Head of caudate nucleus (tissue), 42 donors: ENCODE measurements at places on chromosomes 7 and 10.

- DNase-seq = no peak
These were observed 44.4 kb downstream of the TACR2 start for GRCh38 chr10:69372126-69372980.

DNA sequence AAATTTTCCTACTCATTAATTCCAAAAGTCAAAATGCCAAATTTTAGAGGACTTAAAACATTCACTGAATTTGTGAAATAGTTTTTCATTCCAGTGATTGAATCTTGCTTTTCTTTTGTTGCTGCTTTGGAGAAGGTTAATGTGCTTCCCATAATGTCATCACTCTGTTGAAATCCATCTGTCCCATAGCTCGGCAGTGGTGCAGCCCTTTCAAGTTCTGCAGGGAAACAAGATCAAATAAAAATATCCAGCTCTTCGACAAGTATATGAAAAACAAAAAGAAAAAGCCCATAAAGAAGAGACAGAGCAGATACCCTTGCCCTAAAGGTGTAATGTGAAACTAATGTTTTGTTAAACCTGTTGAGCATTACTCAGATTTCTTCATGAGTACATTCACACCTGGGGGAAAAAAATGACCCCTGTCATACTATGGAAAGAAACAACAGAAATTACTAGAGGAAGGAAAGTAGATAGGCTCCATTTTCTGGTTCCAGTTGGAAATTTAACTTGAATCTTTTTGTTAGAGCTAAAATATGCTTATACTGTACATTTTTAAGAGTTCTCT lies 35.1 kb downstream of the AGR3 start:
- no peak for DNase-seq

- DNase-seq = no peak
These were observed 95.0 kb downstream of the MKI67 start for GRCh38 chr10:128031216-128031615.

DNA sequence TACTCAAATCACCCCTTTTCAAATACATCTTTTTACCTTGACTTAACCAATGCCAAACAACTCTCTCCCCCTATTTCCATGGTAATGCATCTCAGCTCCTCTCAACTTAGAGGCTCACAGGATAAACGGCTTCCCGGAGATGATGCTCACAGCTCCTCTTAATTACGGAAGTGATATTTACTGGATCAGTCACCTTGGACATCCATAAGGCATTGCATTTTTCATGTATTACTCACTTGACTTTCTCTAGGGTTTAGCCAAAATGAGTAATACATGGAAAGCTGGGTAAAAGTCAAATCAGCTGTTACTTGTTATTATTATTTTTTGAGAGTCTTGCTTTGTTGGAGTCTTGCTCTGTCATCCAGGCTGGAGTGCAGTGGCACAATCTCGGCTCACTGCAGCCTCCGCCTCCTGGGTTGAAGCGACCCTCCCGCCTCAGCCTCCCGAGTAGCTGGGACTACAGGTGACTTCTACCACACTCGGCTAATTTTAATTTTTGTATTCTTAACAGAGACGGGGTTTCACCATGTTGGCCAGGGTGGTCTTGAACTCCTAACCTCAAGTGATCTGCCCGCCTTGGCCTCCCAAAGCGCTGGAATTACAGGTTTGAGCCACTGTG lies 73.3 kb upstream of the RHEB start:
- no peak for DNase-seq

DNA sequence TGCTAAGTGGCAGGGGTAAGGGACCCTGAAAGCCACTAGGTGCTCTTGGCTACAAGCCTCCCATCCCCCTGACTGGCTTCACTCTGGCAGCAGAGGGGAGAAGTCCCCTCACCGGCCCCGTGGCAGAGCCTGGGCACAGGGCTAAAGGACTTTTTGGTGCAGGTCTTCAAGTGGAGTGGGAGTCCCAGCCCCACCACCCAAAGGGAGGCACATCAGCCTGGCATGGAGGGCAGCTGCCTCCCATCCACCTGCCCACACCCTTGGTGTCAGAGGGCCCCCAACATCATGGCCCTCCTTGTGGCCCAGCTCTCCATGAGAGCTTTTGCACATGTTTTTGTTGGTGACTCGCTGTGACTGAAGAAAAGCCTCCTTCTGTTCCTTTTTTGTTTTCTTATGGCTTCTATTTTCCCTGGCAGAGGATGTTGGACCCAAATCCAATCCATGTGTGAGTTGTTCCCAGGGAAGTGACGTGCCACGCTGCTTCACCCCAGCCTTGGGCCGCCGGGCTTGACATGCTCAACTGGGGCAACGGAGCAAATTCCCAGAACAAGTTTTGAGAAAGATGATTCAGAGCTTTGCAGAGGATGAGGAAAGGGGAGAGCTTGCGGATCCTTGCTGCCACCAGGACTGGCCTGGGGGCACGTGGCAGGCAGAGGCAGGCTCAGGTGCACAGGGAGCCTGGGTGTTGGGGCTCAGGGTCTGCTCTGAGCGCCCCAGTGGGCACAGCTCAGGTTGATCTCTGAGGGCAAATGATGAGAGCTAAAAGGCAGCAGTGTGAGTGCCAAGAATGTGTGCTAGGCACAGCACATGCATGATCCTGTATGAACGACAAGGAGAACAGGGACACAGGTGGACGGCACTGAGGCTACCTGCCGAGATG lies 1.9 kb upstream of the AEBP1 start:
- DNase-seq = no peak

DNA sequence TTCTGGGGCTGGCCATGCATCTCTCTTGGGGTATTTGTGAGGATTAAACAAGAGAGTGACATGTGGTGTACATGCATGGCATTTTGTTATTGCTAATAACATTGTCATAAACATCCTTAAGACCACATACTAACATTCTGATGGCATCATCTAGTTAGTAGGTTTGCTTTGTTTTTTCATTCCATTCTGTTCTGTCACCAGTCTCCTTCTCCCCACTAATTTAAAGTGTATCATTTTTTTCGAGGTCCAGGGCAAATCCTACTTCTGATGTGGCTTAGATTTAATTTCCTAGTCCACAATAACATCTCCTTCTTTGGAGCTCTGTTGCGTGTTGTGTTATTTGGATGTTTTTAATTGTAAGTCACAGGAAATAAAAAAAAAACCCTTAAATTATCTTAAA lies 248.1 kb downstream of the LRMDA start:
- DNase-seq = no peak

- DNase-seq = no peak
These were observed 22.7 kb downstream of the VIM start for GRCh38 chr10:17250736-17251135.

GRCh38 chr10:34736976-34737771 lies 77.9 kb downstream of the PARD3 start:
- DNase-seq = no peak

DNA sequence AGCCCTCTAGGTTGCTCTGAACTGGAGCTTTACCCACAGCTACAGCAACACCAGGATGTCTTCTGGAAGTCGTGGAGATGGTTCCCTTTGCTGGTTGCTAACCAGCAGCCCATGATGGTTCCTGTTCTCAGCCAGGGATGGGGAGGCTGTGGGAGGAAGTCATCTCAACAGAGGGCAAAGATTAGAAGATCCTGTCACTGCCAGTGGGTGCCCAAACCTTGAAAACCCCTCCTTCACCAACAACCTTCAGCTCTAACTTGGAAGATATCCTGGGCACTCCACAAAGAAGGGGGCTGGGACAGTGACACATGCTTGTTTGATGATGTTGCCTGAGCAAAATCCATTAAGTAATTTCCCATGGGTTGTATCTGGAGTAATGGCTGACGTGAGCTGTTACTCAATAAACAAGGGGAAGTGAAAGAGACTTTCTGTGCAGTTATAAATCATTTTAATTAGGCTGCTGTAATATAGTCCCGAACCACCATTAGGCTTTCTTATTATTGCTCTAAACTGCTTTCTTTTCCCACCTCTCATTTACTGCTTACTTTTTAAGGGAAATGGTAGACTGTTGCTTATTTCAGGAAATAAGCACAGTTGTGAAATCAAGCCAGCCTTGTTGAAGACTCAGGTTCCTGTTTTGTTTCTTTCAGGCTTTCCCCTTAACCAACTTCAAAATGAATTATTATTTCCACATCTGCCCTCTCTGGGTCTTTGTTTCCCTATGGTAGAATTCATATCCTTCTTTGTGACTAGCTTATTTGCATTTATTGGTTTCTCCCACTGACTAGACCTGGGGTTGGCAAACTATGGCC lies 124.8 kb downstream of the PPP1R17 start:
- DNase-seq = no peak

DNA sequence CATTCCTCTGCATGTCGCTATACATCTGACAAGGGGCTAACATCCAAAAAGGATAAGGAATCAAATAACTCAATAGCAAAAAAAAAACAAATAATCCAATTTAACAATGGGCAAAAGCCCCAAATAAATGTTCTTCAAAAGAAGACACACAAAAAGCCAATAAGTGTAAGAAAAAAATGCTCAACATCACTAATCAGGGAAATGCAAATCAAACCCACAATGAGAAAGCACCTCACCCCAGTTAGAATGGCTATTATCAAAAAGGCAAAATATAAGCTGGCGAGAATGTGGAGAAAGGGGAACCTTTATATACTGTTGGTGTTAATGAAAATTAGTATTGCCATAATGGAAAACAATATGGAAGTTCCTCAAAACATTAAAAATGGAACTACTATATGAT lies 14.3 kb downstream of the ARHGAP12 start:
- DNase-seq = no peak

DNA sequence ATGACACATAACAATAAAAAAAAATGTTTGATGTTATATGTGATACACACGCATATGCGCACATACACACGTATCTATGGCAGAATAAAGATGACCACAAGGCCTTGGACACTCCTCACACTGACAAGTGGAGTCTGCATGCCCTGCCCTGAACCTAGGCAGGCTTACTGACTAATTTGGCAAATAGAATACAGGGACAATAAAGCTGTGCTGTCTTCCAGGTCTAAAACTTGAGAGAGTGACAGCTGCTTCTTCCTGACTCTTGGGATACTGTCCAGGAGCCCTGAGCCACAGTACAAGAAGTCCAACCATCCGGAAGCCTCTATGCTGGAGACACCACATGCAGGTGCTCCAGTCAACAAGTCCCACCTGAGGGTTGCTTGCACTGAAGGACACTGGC lies 20.3 kb downstream of the PARD3 start:
- no peak for DNase-seq

- no peak for DNase-seq
These were observed 348.7 kb upstream of the LRGUK start for GRCh38 chr7:133778472-133778871.

- DNase-seq = no peak
These were observed 109.0 kb downstream of the ST7 start for GRCh38 chr7:117062300-117062699.

DNA sequence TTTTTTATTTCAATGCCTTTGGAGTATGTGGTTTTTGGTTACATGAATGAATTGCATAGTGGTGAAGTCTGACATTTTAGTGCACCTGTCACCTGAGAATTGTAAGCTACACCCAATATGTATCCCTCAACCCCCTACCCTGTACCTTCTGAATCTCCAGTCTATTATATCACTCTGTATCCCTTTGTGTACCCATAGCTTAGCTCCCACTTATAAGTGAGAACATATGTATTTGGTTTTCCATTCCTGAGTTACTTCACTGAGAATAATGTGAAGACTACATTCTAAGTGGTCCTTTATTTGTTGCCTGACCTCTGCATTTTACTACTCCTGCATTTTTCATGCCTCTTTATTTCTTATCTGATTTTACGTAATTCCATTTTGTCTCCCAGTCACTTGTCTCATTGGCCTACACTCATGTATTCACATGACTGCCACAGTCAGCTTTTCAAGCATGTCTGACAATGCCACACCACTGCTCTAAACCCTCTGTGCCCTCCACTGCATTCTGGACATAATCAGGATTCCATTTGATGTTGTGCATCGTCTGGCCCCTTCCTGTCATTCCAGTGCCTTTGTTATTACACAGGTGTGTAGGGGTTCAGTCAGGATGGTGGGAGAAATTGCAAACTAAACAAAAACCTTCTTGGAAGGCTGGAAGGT lies 1325.5 kb downstream of the XPNPEP1 start:
- DNase-seq = no peak

GRCh38 chr7:6172224-6172909 lies 100.1 kb downstream of the CYTH3 start:
- DNase-seq = no peak
